Right forelimb (tissue), 1 donor: ENCODE measurements at places on chromosomes 4 and X.

DNA sequence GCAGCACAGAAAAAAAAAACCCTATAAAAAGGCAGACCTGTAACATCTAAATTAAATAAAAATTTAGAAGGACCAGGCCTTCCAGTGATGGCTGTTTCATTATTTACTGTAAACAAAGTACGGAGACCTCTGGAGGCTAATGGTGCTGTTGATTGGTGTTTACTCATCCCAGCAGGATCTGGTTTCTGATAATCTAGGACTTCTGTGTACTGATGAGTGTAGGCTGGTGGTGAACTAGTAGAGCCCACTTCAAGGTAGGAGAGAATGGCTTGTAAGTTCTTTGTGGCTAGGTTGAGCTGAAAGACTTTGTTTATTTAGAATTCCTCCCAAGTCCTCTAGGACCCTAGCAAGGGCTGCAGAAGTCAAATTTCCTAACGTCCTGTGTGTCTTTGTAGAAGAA is 398.1 kb upstream of the PITX2 start:
- DNase-seq: no peak

DNA sequence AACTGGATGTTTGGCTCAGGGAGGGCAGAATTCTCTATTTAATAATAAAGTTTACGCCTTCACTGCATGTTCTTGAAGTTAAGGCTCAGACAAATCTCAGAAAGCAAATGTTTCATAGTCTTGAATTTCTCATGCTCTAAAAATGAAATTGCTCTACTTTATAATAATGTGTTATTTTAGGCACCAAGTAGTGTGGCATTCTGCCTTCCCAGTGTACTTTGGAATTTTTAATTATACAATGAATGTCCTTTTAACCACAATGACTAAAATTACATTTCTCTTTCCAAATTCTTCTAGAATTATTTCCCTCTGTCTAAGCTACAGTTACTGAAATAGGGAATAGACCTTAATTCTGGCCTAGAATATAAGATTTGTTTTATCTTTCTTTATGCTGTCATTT is 97.9 kb upstream of the PDE5A start:
- DNase-seq: no peak

DNA sequence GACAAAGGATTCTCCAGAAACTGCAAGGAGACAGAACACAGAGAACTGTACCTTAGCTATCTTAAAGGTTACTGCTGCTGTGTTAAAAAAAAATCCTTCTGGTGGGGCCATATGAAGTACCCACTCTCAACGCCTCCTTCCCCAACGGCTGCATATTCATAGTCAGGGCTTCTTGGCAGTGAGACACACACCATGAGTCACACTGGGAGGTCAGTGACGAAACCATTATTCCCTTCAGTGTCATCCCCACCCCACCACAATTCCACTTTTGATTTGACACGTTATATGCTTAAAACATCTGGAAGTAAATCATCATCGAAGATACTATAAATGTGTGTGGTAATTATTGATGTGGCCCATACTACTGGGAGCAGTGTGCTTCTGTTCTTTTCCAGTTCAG is 271.5 kb downstream of the LDB2 start:
- no peak for DNase-seq

- no peak for DNase-seq
Observed at GRCh38 chrX:44241546-44241945, 101.9 kb downstream of the EFHC2 start.

DNA sequence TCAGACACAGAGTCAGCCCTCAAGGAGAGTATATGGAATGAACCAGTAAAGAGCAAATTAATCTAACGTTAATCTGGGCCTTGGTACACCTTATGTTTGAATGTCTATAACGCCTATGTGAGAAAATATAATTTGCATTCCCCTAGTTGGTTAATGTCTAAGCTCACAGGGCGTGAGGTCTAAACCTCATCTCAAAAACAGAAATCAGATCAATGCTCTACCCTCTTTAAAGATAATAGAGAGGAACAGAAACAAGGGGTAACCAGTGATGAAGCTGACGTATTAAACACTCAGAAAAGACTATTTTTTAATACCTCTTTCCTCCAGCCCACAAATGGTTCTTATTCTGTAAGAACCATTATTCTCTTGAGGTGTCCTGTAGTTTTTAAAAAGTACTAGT is 369.2 kb upstream of the NOCT start:
- DNase-seq: no peak

DNA sequence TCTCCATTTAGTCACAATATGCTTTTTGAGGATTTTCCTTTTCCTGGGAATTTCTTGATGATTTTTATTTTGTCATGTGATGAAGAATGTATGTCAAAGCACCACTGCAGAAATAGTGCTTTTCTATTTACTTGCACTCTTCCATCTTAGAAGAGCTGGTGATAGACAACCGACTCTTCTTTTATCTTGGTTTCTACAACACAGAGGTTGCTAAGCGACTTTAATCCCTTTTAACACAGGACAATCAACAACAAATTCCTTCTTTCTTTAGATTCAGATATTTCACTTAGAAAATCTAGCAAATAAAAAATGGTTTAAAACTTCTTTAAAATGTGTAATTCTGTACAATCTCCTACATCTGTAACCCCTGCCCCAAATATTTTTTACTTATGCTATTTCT is 34.6 kb downstream of the TET2 start:
- no peak for DNase-seq

DNA sequence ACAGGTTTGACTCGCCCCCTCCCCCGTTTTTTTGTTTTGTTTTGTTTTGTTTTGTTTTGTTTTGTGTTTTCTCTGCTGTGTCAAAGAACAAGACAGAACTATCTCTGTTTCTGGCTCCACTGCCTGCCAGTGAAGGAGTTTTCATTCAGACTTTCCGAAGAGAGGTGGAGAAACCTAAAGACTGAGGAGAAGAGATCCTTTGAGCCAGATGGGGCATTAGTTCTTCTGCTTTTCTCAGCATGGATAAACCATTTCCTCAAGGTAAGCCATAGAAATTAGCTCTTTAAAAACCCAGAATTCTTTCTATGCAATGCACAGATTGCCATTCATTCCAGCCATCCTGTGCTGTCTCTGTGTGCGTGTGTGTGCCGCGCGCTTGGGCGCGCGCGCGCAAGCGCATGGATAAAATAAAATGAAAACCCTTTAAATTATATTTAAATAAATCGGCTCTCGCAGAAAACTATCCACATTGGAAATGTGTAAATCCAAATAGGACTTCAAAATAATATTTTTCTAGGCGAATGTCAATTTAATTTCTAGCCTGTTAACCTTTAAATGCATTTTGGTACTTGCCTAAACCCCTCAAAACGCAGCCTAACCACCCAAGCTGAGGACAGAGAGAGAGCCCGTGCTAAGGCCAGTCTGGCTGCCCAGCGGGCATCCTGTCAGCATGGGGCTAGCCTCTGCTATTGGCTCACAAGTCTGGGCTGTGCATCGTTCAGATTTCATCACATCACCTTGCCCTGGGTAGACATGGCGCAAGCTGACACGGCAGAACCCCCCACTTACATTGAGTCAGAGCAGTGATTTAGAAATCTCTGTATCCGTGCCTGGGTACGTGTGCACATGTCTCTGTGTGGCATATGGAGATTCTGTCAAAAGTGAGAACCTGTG is 113.0 kb upstream of the VAMP7 start:
- no peak for DNase-seq

DNA sequence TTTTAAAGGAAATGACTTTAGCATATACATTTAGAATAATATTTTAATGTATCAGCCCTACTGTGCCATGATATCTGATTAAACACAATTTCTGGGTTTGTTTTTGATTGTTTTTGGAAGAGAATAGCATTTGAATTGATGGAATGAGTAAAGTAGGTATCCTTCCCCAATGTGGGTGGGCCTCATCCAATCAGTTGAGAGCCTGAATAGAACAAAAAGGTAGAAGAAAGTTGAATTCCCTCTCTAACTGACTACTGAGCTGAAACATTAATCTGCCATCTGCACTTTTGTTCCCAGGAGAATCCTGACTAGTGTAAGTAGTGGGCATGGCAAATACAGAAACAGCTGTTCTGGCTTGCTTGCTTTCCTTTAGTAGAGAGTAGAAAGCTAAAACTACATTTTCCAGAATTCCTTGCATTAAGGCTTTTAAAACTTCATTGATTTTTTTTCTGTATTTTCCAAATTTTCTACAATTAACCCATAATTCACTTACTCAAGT is 9.7 kb upstream of the SEC24D start:
- DNase-seq: no peak
